ENCODE measurements at places on chromosomes 5 and 9.

GRCh38 chr5:154479160-154479943 is 1.3 kb upstream of the HAND1 start:
- no peak for DNase-seq

- DNase-seq, result no peak
Observed at GRCh38 chr5:170651604-170652277, 131.8 kb upstream of the GABRP start.

- no peak for DNase-seq
Observed at GRCh38 chr9:8553444-8553843, 753.9 kb upstream of the DMAC1 start.

DNA sequence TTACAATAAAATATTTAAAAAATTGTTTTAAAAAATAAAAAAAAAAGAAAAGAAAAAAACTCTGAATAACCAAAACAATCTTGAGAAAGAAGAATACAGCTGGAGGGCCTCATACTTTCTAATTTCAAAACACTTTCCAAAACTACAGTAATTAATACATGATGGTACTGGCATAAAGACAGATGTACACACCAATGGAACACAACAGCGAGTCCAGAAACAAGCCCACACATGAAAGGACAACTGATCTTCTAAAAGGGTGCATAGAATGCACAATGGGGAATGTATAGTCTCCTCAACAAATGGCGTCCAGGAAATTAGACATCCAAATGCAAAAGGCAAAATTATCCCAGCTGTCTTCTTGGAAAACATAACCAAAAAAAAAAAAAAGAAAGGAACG is 99.6 kb downstream of the LURAP1L start:
- DNase-seq, result no peak

DNA sequence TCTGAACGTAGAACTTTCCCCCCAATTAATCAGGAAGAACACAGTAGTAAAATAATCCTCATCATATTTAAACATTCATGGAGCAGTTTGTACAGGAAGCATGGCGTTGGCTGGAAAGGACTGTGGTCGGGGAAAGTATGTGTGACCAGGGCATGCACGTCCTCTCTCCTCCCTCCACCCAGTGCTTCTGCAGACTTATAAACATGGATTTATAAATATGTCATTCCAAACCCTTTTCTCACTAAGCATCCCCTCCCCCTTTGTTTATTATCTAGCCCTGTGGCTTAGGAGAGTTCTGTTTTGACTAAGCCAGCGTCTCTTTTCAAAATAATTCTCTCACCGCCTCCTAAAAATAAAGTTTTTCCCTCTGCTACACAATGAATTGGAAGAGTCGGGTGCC is 70.4 kb upstream of the DAP start:
- DNase-seq, result peak; percentile 98

- peak; percentile 90 for DNase-seq
Observed at GRCh38 chr9:137070201-137070905, at the start of gene SAPCD2. Gene SAPCD2 (minus strand): TSS chr9:137070557. CDS start chr9:137070460, 97 bp downstream.

DNA sequence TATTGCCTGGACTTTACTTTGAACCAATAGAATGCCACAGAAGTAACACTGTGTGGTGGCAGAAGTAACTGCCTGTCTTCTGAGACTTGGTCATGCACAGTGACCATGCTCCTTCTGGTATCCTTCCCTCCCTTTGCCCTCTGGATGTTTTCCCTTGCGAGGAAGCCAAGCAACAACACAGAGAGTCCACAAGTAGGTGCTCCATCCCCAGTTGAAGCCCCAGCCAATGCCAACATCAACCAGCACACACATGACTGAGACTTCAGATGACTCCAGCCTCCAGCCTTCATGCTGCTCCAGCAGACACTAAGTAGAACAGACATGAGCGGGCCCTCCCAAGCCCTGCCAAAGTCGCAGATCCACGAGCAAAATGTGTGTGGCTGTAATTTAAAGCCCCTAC is 129.6 kb downstream of the EPB41L4A start:
- DNase-seq, result no peak

- DNase-seq, result no peak
Observed at GRCh38 chr9:114827641-114828302, 21.9 kb upstream of the TNFSF15 start.

GRCh38 chr5:7541898-7542297 is 146.0 kb downstream of the ADCY2 start:
- DNase-seq, result no peak

DNA sequence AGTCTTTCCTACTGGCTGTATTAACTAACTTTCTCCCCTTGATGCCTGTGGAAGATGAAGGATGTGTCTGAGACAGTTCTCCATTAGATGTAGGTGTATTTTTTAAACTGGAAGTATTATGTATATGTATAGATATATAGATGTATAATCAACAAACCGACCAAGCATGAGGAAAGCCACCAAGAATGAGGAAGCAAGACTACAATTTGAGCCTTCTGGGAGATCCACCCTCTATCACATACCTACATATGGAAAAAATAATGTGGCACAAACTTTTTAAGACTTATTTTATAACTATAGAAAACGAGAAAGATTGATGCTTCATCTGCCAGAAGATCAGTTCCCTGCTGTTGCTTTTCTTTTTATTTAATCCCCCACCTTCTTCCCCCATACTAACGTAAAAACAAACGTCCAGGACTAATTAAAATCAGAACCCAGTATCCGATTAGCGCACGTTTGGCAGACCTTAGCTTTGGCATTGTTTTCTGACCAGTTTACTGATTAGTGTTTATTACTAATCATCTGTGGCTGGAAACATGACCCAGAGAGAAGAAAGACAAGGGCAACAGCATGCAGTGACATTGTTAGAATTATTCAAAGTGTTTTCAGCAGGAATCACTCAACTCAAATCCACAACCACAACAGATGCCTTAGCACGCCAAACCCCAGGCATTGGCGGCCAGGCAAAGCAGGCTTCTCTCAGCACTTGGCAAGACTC is 490.2 kb downstream of the EBF1 start:
- DNase-seq, result peak; percentile 32

GRCh38 chr5:100004969-100005368 is 530.2 kb upstream of the FAM174A start:
- no peak for DNase-seq

- DNase-seq, result no peak
Observed at GRCh38 chr5:115840873-115841272, 492 bp downstream of the ATG12 start.

DNA sequence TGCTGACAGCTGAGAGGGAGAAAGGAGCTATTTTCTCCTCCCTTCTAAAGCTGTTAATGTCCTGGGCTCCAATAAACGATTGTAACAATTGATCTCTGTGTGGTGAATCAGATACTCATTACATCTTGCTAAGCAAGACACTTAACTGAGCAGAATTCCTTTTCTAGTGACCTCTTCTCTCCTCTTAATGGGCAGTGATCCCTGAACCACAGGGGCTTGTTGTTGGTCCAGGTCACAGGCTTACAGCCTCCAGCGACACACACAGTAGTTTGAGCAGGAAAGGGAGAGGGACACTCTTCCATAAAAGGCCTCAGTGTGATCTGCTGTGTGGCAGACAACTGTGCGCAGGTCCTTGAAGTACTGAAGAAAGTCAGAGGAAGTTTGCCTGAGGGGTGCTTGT is 58.5 kb upstream of the MYO10 start:
- DNase-seq, result peak; percentile 66

DNA sequence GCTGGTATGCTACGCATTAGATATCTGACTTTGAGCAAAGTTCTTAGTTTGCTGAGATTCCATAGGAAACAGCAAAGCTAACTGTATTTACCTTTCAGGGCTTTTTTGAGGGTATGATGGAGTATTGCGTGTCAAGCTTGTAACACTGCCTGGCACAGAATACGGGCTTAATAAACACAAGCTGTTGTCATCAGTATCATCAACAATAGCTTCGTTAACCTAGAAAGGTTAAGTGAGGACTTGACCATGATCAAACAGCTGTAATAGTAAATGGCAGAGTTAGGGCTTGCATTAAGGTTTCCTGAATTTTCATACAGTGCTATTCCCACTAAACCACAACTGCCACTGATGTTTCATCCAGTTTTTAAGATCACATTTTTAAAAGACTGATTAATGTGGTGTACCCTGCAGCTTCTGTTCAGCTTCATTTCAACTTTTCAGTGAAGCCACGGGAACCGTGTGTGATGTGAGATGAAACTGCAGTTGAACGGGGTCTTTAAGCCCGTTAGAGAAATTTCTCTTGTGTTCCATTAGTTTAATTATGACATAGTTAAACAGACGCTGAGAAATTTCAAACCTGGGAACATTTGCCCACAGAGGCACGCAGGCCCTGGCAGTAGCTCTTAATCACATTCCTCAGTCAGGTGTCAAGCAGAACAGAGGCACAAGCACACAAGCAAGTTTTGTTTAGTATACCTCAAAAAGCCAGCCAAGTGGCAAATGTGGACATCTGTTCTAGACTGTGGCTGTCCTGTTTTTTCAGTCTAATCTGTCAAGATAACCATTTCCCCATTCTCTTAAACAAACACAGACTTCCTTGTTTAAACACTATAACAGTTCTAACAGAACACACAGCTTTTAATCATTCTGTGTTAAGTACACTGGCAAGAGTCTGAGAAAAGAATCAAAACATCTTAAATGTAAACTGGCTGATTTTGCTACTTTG is 147.1 kb downstream of the ZNF608 start:
- DNase-seq, result peak; percentile 46

- peak; percentile 80 for DNase-seq
Observed at GRCh38 chr5:14913096-14913495, 41.5 kb upstream of the ANKH start.

- DNase-seq, result no peak
Observed at GRCh38 chr5:149628221-149628620, 46.9 kb downstream of the ARHGEF37 start.
